ENCODE measurements at places on chromosomes 3 and 15.
A peak's percentile ranks its signal among the peaks of the same experiment; 100 is the strongest.

- no peak overlapping the region for H3K4me3 ChIP-seq
- no peaks in the 10 kb centered on the region for H3K4me1 ChIP-seq
- no peaks in the 10 kb centered on the region for H3K36me3 ChIP-seq
These were observed 1523.8 kb upstream of the CADM2 start for GRCh38 chr3:83434880-83435587.

- peaks cover 29% of the 10 kb centered on the region for H3K4me1 ChIP-seq
- no peaks in the 10 kb centered on the region for H3K36me3 ChIP-seq
- peak overlapping the region; percentile 9 for H3K27ac ChIP-seq
These were observed 11.0 kb upstream of the CTNNB1 start for GRCh38 chr3:41188306-41188705.

DNA sequence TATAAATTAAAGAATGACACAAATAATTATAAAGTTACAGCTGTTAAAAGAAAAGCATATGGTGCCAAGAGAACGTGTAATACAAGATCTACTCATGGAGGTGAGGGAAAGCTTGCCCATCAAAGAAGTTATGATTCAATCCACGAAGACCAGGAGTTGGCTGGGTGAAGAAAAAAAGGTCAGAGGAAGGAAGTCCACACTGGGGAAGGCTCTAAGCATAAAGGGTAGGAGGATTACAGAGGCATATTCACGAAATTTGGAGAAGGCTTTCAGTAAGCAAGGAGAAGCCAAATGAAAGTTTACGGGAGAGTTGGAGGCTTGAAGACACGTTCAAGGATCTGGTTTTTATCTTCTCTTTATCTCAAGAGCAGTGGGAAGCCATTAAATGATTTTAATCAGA lies 1.8 kb upstream of the TGFBR2 start:
- no peaks in the 10 kb centered on the region for H3K27me3 ChIP-seq
- peak overlapping the region; percentile 84 for H3K27ac ChIP-seq
- peaks cover 13% of the 10 kb centered on the region for H3K36me3 ChIP-seq
- peak overlapping the region; percentile 87 for H3K4me3 ChIP-seq
- no peak for DNase-seq

DNA sequence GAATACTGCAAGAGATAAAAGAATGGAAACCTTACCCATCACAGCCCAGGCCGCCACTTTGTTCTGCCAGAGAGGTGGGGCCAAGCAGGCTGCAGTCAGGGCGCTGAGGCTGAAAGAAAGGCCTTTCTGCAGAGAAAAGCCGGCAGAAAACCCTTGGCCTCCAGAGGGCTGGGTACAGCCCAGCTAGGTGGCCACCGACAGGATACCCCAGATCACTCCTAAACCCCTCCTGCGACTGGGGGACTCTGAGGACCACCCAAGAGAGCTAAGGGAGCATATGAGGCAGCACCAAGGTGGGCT lies 69.3 kb downstream of the SMAD6 start:
- no peaks in the 10 kb centered on the region for H3K36me3 ChIP-seq
- no peaks in the 10 kb centered on the region for H3K27me3 ChIP-seq
- no peak overlapping the region for H3K4me3 ChIP-seq
- H3K27ac ChIP-seq = no peak overlapping the region
- no peak for DNase-seq

DNA sequence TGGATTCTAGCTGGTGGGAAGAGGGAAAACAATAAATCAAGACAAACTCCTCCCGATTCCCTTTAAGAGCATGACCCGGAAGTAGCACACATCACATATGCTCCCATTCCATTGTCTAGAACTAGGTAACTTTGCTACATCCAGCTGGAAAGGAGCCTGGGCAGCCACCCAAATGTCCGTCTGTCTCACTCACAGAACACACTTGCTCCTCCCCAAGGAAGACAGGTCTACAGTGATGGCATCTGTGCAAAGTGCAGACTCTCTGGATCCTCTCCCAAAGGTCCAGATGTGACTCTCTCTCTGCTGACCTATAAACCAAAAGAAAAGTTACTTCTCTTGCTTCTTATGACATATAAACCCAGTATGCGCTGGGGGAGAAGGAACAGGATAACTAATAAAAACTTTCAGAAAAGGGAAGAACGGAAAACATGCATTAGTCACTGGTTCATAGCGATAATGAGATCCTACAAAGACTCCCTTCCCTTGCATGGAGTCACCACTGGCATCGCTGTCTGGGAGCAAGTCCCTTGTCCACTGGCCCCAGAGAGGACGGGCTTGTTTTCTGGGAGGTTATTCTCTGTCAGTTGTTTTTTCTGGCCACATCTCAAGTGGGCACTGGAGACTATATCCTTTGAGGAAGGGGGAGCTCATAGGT lies 29.8 kb upstream of the EPHB3 start:
- H3K36me3 ChIP-seq = no peaks in the 10 kb centered on the region
- no peak overlapping the region for H3K27ac ChIP-seq
- no peaks in the 10 kb centered on the region for H3K4me1 ChIP-seq
- no peak overlapping the region for H3K4me3 ChIP-seq
- no peak for DNase-seq
- peaks cover 19% of the 10 kb centered on the region for H3K27me3 ChIP-seq

GRCh38 chr3:169009453-169009852 lies 654.1 kb downstream of the MECOM start:
- H3K27ac ChIP-seq = no peak overlapping the region
- H3K36me3 ChIP-seq = no peaks in the 10 kb centered on the region
- H3K4me3 ChIP-seq = no peak overlapping the region
- no peaks in the 10 kb centered on the region for H3K4me1 ChIP-seq

DNA sequence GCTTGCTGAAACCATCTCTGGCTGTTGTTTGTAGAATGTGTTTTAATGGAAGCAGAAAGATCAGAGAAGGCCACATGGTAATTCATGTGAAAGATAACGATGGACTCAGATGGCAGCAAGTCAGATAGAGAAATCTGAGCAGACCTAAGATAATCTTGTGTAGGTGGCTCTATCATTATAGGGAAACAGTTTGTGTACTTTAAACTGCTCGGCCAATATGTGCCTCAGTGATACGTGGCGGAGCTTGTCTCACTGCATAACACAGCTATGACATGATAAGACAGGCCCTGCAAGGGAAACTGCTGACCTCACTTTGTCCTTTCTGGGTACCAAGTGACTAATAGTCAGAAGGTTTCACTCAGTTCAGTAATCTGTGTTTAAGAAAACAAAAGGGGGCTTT lies 51.0 kb downstream of the MME start:
- H3K4me3 ChIP-seq = no peak overlapping the region
- H3K36me3 ChIP-seq = no peaks in the 10 kb centered on the region
- H3K27me3 ChIP-seq = no peaks in the 10 kb centered on the region
- no peak overlapping the region for H3K27ac ChIP-seq

DNA sequence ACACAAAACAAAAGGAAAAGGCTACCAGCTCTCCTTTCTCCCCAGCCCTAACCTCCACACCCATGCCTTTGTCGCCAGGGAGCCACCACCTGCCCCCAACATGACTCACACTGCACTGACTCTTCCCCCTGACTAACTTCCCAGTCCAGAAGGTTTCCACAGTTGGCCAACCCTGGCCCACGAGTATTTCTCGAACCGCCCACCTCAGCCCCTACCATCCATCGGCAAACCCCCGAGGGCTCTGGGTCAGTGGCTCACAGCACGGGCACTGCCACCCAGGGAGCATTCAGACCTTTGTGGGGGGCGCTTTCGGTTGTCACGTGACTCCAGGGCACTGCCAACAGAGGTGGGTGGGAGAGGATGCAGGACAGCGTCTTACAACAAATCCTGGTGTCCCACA lies 152.3 kb downstream of the LRRC28 start:
- no peaks in the 10 kb centered on the region for H3K27me3 ChIP-seq
- no peak overlapping the region for H3K4me3 ChIP-seq
- H3K36me3 ChIP-seq = no peaks in the 10 kb centered on the region
- H3K27ac ChIP-seq = no peak overlapping the region
